ENCODE measurements at places on chromosomes 16 and 17.

DNA sequence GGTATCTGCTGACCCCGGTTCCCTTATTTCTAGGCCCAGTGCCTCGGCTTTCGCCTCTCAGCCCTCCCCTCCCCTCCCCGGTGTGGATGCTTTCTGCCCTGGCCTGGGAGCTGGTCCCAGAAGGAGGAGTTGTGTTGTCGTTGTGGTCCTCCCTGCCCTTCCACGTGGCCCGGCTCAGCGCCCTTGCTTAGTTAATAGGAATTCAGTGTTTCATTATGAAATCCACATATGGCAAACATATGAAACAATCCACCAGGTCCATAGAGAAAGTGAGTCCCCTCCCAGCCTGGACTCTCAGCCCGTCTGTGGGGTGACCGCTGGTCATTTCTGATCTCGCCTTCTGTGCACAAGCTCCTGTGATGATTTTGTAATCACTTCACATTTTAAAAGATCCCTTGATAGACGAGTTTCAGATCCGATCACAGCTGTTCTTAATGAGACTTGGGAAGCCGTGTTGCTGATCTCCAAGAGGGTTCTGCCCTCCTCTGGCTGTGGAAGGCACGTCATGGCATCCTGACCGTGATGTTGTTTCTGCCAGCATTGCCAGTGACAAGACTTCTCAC is 112.1 kb downstream of the BANP start:
- no peak for DNase-seq

GRCh38 chr16:15970202-15970601 is 20.8 kb downstream of the ABCC1 start:
- DNase-seq = no peak

- DNase-seq = no peak
Observed at GRCh38 chr17:74521701-74522201, 9.5 kb downstream of the CD300LB start.

- no peak for DNase-seq
Observed at GRCh38 chr16:87186446-87186845, 130.7 kb downstream of the C16orf95 start.

GRCh38 chr17:80991645-80992076 is at the start of gene CHMP6:
TSS of gene CHMP6 (plus strand) at chr17:80991841. CDS start at chr17:80991919, 78 bp downstream.
- peak; percentile 31 for DNase-seq

- no peak for DNase-seq
Observed at GRCh38 chr16:4370570-4371356, 885 bp upstream of the VASN start.

DNA sequence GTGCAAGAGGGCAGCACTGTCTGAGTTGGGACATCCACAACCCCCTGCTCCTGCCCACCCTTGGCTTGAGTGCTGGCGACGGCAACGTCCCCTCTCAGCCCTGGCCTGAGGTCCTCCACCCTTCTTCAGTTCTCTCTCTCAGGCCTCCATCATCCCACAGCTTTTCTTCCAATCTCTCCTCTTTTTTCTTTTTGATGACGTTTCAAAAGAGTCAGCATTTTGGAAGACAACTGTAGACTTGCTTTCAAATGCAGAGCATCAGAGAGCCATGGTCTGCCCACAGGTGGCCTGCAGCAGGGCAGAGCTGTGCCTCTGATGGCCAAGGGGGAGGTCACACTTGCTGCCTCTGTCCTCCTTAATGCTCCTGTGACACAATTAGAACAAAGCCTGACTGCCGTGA is 775.4 kb downstream of the KCNJ18 start:
- no peak for DNase-seq

DNA sequence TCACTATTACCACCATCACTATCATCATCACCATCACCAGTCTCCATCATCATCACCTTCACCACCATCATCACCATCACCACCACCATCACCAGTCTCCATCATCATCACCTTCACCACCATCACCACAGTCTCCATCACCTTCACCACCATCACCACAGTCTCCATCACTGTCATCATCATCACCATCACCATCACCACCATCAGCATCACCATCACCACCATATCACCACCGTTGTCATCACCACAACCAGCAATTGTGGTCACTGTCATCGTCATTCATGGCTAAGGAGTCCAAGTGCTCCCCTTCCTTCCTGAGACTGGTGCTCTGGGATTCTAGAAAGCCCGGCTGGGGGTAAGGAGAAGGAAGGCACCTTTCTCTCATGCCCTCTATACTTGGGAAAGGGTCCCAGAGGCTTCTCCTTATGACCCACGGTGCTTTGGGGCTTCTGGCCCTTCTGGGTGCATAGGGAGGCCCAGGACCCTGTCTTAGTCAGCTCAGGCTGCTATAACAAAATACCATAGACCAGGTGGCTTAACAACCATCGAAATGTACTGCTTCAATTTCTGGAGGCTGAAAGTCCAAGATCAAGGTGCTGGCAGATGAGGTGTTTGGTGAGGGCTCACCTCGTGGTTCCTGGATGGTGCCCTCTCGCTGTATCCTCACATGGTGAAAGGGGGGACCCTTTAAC is 93.4 kb upstream of the GSE1 start:
- DNase-seq = no peak

- DNase-seq = no peak
Observed at GRCh38 chr17:41920580-41920955, 1.8 kb upstream of the ACLY start.
